ENCODE measurements at places on chromosomes 3 and 15.

- DNase-seq = no peak
Observed at GRCh38 chr3:66483006-66483405, 17.8 kb downstream of the LRIG1 start.

- DNase-seq = no peak
Observed at GRCh38 chr3:165820671-165821123, 16.5 kb downstream of the BCHE start.

DNA sequence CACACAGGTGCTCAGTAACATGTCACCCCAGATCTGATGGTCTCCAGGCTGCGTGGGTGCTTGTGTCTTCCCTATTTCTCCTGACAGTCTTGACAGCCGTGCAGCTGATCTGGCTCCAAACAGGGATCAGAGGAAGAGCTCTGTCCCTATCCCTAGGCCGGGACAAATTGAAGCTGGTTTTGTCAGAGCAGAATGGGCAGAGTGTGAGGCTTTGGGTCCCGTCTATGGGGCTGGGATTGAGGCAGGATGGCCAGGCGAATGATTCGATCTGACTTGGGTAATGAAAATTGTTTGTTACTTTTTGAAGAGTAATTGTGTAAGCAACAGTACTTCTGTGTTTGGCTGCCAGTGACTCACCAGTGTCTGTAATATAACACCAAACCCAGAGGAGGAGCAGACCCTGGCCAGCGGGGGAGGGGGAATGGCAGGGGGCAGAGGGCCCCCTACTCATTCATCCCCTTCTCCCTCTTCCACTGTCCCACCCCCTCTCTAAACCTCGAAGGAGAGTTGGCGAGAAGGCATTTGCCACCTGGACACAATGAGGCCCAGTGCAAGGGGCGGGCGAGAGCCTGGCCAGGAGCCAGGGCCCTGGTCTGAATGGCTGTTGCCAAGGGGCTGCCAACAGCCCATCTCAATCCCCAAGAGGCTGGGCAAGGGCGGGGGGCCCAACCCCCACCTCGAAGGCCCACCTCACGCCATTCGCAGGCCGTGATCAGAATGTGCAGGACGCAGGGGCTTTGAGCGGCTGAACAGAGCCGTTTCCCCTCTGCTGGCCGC is 4.9 kb upstream of the MAGEF1 start:
- DNase-seq = no peak

DNA sequence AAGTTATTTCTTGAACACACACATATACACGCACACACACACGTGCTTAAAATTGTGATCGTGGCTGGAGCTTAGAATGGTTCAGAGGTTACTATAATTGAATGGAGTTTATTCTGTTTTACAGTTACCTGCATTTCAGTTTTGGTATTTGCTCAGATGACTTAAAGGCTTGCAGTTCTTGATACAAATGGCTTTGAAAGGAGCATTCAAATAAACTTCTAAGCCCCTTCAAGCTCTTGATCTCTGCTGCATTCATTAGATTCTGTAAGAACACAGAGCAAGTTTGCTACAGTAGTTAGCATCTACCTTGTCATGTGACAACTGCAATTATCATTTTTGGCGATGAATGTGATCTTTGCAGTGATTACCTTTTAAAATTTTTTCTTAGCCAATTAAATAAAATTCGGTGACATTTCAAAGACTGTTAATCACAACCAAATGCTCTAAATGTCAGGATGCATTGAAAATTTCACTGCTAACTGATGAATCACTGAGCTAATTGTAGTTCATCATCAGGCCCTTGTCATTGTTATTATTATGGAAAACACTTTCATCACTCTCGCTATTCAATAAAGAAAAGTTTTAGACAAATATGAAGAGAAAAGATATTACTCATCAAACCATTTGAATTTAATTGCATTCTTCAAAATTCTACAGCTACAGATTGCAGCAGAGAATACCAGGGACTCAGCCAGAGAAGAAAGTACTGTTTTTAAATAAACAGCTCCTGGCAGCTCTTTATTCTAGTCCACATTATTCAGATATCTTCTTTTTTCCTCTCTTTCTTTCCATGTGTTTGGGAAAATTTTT is 296.1 kb downstream of the LRTM1 start:
- no peak for DNase-seq

DNA sequence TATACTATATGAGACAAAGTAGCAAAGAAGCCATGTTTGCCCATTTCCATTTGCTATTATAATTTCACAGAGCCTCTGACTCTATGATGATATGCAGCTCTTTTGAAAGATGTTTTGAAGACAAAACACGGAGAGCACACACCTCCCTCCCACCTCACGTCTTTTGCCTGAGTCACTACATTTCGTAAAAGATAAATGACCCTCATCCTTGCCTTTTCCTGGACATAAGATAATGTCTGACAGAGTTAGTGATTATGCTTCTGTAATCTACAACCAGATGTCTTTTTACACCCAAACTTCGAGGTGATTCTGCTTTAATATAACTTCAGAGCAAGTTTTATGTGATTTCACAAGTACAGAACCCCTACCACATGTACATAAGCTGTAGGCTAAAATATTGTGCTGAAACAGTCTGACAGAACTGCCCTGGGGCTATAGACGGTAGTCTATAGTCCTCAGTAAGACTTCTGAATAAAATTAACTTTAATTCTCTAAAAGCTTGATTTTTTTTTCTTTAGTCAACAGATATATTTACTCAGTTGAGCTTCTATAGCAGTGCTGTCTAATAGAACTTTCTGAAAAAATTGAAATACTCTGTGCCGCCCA is 99.9 kb downstream of the CD200R1L start:
- DNase-seq = no peak

GRCh38 chr15:77753281-77753873 is 120.7 kb upstream of the LINGO1 start:
- peak; percentile 45 for DNase-seq

DNA sequence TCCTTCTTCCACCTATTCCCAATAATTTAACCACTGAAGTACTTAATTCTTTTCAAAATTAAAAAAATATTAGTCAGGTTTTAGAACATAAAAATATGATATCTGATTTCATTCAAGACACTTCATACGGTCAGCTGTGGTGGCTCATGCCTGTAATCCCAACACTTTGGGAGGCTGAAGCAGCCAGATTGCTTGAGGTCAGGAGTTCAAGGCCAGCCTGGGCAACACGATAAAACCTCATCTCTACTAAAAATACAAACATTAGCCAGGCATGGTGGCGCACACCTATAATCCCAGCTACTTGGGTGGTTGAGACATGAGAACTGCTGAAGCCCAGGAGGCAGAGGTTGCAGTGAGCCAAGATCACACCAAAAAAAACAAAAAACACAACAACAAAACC is 56.7 kb downstream of the NBEAL2 start:
- DNase-seq = no peak

DNA sequence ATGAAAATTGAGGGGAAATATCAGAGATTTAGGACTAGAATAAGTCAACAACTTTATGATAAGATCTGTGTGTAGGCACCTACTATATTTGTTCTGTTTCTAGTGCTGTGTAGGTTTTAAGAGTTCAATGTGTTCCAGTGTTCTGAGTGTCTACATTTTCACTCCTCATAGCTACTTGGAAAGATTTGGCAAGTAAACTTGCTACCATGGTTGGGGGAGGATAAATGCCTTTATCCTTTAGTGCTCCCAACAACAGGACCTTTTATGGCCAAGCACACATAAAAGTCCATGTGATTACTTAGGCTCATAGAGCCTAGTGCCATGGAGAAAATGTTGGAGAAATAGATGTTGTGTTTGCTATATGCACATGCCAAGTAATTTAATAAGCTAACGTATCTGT is 64.0 kb downstream of the LYSMD4 start:
- DNase-seq = no peak

DNA sequence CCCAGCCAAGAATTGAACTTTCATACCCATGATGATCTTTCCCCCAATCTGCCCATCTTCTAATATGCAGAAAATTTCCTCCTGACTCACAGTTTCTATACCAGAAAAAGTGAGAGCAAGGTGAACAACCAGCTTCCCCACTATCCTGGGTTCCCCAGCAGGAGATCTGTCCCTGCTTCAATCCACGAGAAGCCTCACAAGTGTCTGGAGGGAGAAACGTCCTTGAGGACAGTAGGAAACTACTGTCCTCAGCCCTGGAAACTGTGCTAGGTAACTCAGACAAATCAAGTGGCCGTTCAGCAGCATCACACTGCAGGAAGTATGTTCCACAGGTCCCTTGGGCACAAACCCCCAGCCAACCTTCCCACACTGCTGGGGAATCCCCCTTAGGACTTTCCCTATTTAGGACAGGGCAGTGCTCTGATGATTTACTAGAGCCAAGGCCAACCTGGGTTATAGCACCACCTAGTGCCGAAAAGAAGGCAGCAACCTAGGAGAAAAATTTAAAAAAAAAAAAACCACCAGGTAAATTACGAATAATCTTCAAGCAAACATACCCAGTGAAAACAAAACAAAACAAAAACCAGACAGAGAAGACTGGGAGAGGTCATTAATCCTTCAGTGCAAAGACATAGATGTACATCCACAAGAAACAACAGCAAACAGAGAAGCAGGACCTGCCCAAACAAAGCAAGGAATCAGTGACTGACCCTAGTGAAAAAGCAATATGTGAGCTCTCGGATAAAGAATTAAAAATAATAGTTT is 36.0 kb downstream of the MORC1 start:
- peak; percentile 37 for DNase-seq

- no peak for DNase-seq
Observed at GRCh38 chr3:101660714-101661113, 16.2 kb downstream of the ZBTB11 start.

DNA sequence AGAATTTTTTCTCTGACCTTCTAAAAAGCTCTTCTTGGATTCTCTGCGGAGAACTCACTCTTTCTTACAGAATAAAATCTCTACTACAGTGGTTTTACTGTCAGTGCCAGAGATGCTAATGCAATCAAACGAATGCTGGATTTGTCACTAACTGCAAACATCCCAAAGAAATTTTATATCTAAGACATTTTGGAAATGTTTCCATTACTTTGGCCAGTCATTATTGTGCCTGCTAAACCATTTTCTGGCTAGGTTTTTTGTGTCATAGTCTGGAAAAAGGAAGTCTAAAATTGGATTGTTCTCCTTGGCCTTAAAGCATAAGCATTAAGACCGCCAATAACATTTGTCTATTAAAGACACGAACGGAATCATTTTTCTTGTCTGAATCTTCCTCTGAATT is 54.0 kb downstream of the PLOD2 start:
- no peak for DNase-seq

DNA sequence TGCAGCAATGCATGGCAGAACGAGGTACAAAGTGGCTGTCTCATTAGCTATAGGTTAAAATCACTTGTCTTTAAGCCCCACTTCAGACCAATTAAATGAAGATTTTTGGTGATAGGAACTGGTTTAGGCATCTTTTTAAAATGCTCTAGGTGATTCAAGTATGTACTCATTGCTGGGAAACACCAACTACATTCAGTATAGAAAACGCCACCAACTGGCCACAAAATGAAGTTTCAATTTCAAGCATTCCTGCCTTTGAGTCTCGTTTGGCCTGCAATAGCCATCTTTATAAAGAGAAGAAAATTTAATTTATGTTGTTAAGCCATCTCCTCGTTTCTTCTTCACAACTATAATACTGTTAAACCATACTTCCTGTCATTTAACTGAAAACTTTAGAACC is 587.9 kb downstream of the GBE1 start:
- no peak for DNase-seq

- peak; percentile 19 for DNase-seq
Observed at GRCh38 chr15:62549345-62549970, 384.4 kb upstream of the C2CD4B start.

DNA sequence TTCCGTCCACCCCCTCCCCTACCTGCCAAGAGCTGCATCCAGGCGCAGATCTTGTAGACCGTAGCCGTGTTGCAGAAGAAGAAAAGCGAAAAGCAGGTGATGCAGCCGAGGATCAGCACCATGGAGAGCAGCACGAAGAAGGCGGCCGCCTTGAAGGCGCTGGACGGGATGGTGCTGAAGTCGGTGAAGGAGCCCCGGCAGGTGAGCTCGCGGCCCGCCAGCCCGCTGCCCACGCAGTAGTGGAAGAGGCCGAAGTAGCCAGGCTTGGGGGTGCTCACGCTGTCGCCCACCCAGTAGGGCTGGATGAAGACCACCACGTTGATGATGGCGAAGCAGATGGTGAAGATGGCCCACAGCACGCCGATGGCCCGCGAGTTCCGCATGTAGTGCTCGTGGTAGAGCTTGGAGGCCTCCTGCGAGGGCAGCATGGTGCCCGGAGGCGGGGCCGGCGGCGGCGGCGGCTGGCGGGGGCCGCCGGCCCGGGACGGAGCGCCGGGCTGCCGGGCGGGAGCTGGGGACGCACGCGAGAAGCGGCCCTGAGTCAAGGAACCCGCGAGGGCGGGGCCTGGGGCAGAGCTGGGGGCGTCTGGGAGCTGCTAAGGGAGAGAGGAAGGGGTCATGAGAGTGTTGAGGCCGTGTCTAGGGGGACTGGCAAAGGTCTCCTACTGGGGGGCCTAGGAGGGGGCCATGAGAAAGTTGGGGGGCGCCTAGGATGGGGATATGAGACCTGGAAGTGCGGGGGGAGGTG is 1.2 kb downstream of the LHFPL4 start:
- DNase-seq = no peak

GRCh38 chr3:50003824-50004223 is 63.9 kb downstream of the RBM6 start:
- DNase-seq = no peak
